ENCODE measurements at places on chromosomes 5 and 9. TPM values are rescaled to one million over a fixed set of nuclear protein-coding genes. Genes with fewer than 3 reads are reported as not detected.

NR4A3 gene
- total RNA-seq, result 0.32 TPM

FGF10 gene
- total RNA-seq, result 0.79 TPM

TAF1L gene
- total RNA-seq, result under 0.01 TPM

NPR2 gene
- 25.7 TPM for total RNA-seq

Measured in bronchial smooth muscle cell (primary cell).